ENCODE measurements at places on chromosomes 11 and 22.

DNA sequence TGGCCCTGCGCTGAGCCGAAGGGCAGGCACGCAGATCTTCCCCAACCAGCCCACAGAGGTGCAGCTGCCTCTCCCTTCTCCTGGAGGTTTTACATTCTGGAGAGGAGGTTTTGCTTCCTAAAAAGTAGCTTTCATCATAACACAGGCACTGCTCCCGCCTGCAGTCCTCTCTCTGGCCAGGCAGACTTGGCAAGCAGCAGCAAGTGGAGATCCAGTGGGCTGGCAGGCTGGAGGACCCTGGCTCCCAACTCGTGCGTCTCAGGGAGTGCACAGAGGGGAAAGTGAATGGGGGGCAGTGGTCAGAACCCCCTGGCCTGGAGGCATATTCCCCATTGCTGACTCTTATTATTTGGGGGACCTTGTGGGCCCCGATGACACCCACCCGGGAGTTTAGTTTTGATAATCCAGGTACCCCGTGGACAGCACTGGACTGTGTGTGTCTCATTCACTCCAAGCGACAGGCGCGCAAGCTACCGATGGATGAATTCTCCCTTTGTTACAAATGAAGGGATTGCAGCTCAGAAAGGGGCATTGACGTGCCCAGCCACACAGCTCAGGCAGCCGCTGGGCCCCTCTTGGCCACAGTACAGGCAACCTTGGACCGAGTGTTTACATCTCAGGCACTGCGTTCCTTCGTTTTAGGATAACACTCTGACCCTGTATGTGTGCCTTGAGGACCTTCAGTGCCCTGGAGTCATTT, 1223.9 kb downstream of the BRD1 start:
- DNase-seq, result no peak

DNA sequence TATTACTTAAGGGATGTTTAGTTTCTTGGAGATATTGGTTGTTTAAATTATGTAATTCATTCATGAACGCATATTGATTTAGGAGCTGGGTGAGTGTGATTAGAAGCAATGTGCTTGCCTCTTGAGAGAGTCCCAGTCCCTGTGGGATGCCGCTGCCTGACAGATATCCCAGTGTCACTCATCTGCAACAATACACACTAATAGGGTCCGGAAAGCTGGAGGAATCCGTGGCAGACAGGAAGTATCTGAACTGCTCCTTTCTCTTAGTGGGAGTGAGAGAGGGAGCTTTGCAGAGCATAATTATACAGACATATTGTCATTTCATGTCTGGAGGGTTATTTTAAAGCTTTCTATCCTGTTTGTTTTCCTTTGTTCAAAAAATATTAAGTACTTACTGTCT, 17.4 kb downstream of the AMOTL1 start:
- DNase-seq, result no peak

GRCh38 chr11:45848654-45849081, 1.4 kb downstream of the CRY2 start:
- DNase-seq, result no peak

GRCh38 chr11:27358296-27358695, 4.7 kb downstream of the CCDC34 start:
- no peak for DNase-seq

DNA sequence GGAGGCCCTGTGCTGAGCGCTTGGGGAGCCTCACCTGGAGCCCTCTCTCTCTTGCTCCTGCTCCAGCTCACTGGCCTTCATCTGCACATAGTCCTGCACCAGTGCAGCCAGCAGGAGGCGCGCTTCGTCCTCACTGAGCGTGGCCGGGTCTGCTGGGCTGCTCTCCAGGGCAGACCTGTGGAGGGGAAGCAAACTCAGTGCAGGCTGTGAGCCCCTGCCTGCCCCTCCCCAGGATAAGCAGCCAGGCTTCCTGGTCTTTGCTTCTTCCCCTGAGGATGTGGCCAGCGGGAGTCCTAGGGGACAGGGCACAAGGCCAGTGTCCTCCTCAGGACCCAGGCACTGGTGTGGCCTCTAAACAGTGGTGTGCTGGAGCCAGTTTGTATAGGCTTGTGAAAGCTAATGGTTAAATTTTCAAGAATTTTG, 2.2 kb downstream of the CALCA start:
- DNase-seq, result peak; percentile 52

DNA sequence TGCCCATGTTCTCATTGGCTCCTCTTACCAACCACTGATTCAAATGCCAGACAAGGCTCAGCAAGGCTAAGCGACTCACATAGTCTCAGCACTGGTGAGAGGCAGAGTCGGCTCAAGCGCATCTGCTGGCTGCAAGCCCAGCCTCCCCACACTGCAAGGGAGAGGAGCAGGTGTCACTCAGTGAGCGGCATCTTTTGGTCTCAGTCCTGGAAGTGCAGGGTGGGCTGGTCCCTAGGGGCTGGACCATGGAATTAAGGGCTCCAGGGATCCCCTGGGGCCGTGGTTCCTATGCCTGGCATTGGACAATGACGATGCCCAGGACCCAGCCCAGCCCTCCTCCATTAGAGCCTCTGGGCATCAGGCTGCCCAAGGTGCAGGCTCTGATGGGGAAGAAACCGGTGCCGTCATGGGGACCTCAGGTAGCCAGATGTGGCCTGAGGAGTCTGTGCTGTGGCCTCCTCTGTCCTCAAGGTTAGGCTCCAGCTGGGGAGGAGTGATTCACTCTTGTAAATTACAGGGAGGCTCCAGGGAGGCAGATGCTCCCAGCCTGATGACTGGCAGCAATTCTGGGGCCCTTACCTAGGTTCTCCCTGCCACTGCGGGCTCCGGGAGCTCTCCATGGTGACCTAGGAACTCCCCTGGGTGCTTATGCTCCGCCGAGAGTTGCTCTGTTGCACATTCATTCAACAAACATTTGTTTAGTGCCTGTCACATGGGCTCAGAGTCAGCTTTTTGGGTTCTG, 28.0 kb downstream of the FADS2 start:
- DNase-seq, result no peak

GRCh38 chr22:23401910-23402274, 178.2 kb downstream of the IGLL1 start:
- DNase-seq, result peak; percentile 36

- peak; percentile 72 for DNase-seq
Measured at GRCh38 chr11:394034-394857, at the start of gene PKP3. TSS of gene PKP3 (plus strand) at chr11:394209. CDS start at chr11:394293, 84 bp downstream.

DNA sequence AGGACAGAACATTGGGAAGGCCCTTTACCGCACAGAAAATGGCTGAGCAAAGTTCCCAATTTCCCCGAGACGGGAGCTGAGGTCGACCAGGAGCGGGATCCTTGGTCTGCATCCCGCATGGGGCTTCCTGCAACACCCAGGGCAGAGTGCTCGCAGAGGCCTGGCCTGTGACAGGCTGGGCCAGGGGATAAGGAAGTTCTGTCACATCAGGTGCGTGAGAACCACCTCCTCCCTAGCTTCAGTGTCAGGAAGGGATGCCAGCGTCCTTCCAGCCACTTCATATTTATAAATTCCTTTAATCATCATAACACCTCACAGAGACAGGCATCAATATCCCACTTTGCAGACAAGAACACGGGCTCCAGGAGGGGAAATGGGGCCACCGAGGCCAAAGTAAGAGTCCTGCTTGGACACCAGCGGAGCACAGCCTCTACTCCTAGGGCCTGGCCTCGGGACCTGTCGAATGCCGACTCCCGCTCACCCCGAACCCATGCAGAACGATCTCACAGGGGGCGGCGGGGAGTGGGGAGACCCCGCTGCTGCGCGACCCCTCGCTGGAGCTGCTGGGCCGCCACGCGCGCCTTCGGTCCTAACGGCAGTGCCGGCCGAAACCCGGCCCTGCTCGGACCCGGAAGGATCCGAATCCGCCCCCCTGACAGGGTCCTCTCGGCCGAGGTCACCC, 532 bp downstream of the BET1L start:
- no peak for DNase-seq

GRCh38 chr11:69865707-69866106, 46.5 kb upstream of the FGF3 start:
- DNase-seq, result no peak

DNA sequence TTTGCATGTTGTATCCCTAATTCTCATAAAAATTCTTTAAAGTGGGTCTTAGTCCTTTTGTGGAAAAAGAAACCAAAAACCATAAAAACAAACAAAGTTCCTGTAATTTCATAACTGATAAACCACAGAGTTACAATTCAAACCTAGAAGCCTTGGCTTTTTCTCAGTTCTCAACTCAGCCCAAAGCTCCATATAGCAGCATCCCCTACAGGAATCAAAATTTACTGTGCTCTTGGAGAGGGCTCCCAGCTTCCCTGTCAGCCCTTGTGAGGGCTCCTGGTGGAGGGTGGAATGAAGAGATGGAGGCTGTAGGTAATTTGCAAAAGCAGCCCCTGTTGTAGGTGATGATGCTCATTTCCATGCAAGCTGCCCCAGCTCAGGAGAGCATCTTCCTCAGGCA, 506.1 kb upstream of the KIRREL3 start:
- DNase-seq, result no peak

DNA sequence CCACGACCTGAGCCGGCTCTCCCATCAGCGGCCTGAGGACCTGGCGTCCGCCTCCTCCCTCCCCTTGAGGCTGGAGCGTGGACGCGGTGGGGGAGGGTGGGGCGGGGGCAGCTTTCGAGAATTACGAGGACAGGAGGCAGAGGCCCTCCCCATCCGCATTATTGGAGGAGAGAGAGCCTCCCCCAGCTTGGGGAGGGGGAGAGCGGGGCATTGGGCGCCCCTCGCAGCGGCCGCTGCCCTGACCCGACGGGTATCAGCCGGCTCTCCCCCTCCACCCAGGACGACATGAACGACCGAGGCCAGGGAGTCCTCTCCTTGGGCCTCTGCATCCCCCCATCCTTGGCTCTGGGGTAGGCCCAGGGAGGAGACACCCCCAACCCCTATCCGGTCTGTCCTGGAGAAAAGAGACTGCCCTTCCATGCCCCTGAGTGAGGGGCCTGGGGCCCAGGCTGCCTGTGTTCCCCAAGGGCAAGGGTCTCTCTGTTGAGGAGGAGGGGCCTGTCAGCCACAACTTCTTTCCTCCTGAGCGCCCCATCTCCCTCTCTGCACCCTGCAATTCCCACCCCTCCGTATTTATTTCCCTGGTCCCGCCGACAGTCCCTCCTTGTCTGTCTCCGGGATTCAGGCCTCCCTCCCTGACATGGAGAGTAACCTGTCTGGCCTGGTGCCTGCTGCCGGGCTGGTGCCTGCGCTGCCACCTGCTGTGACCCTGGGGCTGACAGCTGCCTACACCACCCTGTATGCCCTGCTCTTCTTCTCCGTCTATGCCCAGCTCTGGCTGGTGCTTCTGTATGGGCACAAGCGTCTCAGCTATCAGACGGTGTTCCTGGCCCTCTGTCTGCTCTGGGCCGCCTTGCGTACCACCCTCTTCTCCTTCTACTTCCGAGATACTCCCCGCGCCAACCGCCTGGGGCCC, 495 bp downstream of the GPR137 start:
- DNase-seq, result no peak

DNA sequence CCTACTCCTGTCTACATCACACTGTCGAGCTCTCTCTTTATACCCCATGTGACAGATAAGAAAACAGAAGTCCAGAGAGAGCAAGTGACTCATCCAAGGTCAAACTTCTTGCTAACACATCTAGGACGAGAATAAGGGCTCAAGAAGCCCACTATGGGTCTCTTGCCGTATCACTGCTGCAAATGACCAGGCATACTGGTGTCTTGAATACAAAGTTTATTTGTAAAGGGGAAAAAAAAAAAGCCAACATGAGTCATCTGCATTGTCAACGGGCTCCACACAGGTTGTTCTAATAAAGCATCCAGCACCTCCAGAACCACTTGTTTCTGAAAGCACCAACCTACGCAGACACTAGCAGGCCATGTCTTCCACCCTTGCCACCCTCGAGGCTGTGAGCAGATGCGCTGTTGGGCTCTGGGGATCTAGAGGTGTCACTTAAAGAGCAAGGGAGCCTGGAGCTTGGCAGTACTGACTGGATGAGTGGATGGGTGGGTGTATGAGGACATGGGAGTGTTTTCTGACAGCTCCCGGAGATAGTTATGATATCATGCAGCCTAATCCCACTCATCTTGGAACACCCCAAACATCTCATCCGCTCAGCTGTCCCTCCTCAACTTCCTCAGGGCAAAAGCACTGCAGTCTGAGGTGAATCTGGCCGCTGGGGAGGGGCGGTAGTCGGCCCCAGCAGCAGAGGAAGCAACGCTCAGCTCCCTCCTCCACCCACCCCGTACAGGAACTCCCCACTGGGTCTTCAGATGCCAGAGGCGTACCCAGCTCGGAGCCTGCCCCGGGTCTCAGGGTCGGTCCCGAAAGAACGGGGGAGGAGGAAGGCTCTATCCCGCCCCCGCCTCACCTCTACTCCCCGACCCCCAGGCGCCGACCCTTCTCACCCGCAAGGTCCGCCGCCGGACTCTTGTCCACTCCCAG, 1.0 kb downstream of the SMCO4 start:
- DNase-seq, result peak; percentile 72

- no peak for DNase-seq
Measured at GRCh38 chr11:445765-446588, 4.1 kb upstream of the PTDSS2 start.

Measured in astrocyte of the hippocampus (primary cell).